ENCODE measurements at places on chromosomes 13 and 19.

DNA sequence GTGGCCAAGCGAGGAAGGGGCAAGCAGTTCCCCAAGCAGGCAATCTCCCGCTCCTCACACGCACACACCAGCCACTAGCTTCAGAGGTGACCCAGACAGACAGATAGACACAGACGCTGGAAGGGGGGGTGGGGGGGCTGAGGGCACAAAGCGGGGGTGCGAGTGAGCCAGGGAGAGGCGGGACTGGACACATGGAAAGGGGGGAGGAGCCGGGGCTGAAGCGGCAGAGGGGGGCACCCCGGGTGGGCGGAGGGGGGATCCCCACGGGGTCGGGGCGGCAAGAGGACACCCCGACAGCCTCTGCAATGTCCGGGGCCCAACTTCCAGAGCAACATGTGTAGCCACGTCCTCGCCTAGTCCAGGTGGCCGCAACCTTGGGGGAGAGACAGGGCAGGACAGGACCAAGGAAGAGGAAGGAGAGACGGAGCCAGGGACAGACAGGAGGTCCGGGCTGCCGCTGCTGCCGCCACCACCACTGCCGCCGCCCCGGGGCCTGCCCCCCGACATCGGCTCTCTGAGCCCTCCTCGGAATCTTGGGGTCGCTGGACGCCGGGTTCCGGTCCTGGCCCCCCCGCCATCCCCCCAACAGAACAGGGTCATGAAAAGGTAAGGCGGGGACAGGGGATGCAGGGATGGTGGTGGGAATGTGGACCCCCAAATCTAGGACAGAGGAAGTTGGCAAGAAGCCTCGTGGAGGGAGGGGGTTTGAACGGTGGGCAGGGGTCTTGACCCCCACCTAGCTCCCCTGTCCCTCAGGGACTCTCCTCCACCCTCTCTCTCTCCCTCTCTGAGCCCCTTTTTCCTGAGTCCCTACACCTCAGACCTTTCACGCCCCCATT is 1.1 kb downstream of the GRIN2D start:
- no peak overlapping the region for H3K27ac ChIP-seq
- H3K36me3 ChIP-seq, result no peaks in the 10 kb centered on the region

DNA sequence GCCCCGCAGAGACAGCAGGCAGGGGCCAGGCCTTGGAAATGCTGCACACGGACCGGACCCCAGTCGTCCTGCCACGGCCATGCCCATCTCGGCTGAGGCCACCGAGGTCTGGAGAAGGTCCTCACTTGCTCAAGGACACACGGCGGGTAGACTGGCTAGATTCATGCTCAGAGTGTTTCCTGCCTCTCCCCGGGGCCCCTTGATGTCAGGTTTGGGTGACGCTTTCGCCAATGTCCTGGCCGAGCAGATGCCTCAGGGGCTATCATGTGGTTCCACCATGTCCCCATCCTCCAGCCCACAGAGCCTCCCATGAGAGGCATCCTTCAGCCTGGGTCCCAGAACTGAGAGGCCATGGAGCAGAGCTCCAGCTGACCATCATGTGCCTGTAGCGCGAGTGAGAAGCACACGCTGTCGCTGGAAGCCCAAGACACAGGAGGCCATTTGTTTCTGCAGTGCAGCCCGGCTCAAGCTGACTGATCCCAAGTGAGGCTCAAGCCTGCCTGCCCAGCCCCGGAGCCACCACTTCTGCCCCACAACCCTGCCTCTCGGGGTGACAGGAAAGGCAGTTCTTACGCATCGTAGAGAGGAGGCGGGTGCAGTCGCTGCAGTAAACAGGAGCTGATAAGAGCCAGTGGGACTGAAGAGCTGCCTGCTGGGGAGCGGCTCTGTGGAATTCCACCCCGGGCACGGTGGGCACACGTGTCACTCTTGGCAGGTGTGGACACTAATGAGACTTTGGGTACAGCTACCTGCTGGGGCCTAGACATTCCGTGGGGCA is 53.9 kb upstream of the GAS6 start:
- DNase-seq, result no peak
- H3K4me3 ChIP-seq, result no peak overlapping the region
- no peaks in the 10 kb centered on the region for H3K36me3 ChIP-seq
- H3K27me3 ChIP-seq, result peaks cover 3% of the 10 kb centered on the region
- H3K27ac ChIP-seq, result no peak overlapping the region

DNA sequence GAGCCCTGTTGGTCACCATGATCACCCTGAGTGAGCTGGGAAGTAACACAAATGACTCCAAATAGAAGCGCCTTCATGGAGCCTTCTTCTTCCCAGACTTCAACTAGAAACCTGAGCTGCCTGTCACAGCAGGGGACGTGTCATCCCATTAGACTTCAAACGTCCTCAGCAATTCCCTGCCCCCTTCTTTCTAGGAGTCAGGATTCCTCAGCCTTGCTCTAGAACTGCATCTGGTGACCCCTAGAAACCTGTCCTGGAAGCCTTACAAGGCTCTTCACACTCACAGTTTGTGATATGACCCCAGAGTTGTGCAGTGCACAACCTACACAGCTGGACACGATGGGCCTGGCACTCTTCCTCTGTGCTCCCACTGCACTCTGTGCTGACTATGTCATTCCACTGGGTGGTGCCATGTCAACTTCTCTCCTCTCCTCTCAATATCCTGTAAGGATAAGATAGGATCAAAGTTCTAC is 23.6 kb upstream of the TTYH1 start:
- H3K27me3 ChIP-seq, result no peaks in the 10 kb centered on the region
- no peak overlapping the region for H3K27ac ChIP-seq
- H3K4me3 ChIP-seq, result no peak overlapping the region
- no peak for DNase-seq

DNA sequence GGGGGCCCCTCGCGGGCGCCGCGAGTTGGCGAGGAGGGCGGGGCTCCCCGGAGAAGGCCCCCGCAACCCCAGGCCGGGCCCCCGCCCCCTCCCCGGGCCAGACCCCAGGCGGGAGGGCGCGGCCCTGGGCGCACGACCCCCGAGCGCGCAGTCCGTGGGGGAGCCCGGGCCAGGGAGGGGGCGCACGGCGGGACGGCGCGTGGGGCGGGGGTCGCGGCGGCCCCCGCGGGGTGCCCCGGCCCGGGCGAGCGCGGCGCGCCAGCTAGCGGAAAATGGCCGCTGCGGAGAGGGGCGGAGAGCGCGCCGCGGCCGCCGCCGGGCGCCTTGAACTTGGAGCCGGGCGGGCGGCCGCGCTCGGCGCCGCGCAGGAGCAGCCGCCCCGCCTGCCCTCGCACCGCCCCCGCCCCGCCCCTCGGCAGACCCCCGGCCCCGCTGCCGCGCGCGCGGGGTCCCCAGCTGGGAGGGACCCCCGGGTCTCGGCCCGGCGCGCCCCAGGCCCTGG is 6.4 kb upstream of the NFIC start:
- peak overlapping the region; percentile 87 for H3K27ac ChIP-seq
- peak overlapping the region; percentile 62 for H3K4me3 ChIP-seq
- no peaks in the 10 kb centered on the region for H3K27me3 ChIP-seq
- H3K36me3 ChIP-seq, result peaks cover 4% of the 10 kb centered on the region
- DNase-seq, result no peak

DNA sequence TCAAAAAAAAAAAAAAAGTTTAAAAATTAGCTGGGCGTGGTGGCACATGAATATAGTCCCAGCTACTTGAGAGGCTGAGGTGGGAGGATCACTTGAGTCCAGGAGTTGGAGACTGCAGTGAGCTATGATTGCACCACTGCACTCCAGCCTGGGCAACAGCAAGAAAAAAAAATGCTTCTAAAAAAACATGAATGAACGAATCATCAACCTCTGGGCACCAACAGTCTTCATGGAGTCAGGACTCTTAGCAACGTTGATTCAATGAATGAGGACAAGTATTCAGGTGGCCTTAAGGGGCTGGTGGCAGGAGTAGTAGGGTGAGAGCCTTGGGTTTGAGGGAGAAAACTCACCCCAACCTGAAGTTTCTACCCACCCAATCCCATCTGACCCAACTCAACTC is 20.6 kb upstream of the OLFM2 start:
- DNase-seq, result no peak
- no peak overlapping the region for H3K27ac ChIP-seq
- H3K4me3 ChIP-seq, result no peak overlapping the region
- no peaks in the 10 kb centered on the region for H3K36me3 ChIP-seq

DNA sequence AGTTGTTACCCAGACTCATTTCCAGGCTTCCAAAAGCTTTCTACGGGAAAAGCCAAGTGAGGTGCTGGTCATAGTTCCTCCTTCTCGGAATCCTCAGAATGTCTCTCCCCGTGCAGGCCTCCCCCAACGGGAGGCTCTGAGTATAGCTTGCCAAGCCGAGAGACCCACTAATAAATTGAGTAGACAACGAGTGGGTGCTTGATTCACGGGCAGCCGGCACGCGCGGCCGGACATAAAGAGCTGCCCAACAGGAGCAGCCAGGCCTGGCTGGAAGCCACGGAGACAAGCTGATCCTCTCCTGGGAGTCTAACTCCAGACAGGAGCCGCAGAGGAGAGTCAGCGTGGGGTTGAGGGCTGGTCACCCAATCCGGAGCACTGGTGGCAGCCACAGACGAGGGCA is 43.4 kb upstream of the MEDAG start:
- H3K4me3 ChIP-seq, result no peak overlapping the region
- H3K36me3 ChIP-seq, result no peaks in the 10 kb centered on the region
- no peaks in the 10 kb centered on the region for H3K27me3 ChIP-seq
- H3K27ac ChIP-seq, result no peak overlapping the region

GRCh38 chr19:44685877-44686276 is 13.1 kb upstream of the CEACAM16 start:
- H3K36me3 ChIP-seq, result no peaks in the 10 kb centered on the region
- H3K27ac ChIP-seq, result no peak overlapping the region
- H3K4me1 ChIP-seq, result no peaks in the 10 kb centered on the region
- H3K27me3 ChIP-seq, result no peaks in the 10 kb centered on the region
- no peak for DNase-seq
- H3K4me3 ChIP-seq, result no peak overlapping the region

DNA sequence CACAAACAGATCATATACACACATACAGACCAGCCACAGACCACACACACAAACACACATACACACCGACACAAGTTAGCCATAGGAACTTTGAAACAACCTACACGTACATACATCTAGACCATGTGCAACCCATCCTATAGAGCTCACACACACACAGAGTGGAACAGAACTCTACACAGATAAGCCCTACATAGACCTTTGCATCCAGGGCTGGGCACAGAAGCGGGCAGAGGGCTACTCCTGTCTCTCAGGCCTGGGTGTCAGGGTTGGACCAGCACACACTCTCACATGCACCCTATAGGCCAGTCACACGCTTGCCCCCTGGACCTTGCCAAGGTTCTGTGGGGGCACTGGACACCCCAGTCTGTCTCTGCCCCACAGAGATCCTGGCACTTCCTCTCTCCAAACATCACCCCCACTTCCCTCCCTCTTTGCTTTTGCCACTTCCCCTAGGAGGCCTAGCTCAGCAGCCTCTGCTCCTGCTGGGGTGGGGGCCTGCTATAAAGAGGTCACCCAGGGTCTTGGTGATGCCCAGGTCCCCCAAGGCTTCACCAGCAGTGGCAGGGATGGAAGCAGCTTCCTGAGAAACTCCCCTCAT is 5.8 kb upstream of the JUNB start:
- H3K27ac ChIP-seq, result peak overlapping the region; percentile 98
- H3K4me3 ChIP-seq, result no peak overlapping the region
- no peaks in the 10 kb centered on the region for H3K27me3 ChIP-seq
- DNase-seq, result no peak

DNA sequence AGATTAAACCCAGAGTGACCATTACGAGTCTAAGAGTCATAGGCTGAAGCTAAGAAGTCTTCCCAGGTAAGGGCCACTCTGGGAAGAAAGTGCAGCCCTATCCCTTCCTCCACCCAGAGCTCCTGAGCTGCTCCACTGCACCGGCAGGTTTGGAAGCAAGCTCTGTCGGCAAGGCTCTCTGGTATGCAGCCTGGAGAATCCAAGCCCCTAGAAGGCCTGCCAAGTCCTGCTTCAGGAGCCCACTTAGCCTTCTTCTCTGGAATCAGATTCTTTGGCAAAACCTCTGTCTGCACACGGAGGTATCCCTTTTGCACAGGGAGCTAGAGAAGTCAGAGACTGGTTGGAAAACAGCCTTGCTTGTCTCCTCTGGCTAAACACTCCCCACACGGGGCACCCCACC is 58.5 kb downstream of the CEBPG start:
- H3K4me1 ChIP-seq, result peaks cover 13% of the 10 kb centered on the region
- H3K27me3 ChIP-seq, result no peaks in the 10 kb centered on the region
- no peak for DNase-seq
- no peak overlapping the region for H3K27ac ChIP-seq
- no peaks in the 10 kb centered on the region for H3K36me3 ChIP-seq

DNA sequence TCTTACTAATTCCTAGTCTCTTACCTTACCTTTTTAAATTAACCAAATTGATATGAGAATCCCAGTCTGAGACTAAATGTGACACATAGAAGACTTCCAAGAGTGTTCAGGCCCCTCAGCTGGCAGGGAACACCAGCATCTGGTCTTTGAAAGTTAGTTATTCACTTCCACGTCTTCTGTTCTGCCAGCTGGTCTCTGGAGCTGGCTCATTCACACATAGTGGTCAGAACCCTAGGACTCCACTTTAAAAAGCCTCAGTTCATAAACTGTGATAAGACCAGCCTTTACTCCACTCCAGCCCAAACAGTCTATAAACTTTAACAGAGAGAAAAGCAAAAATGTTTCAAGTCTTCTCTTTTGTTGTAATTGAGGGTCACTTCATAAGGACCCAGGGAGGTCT is 263.0 kb downstream of the DCT start:
- no peaks in the 10 kb centered on the region for H3K27me3 ChIP-seq
- DNase-seq, result no peak
- no peaks in the 10 kb centered on the region for H3K4me1 ChIP-seq
- no peak overlapping the region for H3K27ac ChIP-seq

DNA sequence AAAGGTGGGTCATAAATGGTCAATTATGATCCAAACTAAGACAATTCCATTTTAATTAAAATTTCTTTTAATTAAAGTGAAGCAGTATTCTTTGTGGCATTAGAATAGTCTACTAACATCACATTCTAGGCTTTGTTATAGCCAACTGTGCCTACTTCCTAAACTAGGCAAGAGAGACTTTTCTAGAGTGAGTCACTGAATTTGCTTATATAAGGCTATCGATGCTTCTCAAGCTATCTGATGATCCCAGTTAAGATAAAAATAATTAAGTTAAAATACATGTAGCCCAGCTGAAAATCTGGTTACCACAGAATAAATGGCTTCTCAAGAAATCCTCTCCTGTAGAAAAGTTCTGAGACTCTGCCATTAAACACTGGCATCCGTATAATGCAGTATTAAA is 12.5 kb downstream of the ANKRD10 start:
- H3K4me1 ChIP-seq, result no peaks in the 10 kb centered on the region
- no peak overlapping the region for H3K4me3 ChIP-seq
- H3K27me3 ChIP-seq, result no peaks in the 10 kb centered on the region
- no peak overlapping the region for H3K27ac ChIP-seq

All from naive thymus-derived CD4-positive, alpha-beta T cell (primary cell).